ENCODE measurements at places on chromosomes 5 and 9.

GRCh38 chr5:95162231-95162992, 122.5 kb downstream of the MCTP1 start:
- no peak for DNase-seq

DNA sequence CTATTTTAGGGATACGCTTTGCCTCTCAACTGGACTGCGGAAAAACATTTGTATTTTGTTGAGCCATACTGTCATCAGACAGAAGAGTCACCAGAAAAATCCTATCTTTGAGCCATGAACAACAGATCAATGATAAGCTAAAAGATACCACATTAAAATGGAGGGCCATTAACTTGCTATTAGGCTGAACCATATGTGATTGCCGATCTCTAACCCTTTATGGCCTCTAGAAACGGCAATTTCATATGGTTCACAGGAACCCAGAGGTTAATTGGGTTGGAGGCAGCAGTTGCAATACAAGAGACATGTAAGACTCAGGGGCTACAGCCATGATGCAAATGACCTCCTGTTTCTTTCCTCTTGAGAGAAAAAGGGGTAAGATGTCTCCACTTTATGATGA, 69.8 kb downstream of the MYO10 start:
- no peak for DNase-seq

DNA sequence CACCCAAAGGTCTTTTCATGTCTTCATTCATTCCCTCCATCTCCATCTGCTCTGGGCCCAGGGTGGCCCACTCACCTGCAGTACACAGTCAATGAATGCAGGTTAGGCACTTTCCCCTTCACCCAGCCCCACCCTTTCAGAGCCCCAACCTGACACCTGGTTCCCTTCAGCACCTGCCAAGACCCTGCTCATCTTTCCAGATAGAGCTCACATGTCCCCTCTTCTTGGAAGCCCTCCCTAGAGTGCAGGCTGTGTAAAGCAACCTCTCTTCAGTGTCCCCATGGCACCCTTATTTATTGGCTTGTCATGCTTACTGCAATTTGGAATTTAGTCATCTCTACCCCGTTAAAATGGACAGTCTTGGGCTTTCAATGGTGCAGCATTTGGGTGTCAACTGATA, 13.0 kb upstream of the CPEB4 start:
- DNase-seq, result no peak

DNA sequence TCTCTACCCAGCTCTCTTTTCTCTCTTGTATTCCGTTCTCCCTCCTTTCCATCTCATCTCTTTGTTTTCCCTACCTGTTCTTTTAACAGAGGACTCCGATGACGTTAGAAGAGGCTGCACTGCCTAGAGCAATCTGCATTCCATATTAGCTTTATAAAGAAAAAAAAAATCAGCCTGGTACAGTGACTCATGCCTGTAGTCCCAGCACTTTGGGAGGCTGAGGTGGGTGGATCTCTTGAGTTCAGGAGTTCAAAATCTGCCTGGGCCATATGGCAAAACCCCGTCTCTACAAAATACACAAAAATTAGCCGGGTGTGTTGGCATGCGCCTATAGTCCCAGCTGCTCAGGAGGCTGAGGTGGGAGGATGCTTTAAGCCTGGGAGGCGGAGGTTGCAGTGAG, 49.0 kb downstream of the DAPK1 start:
- no peak for DNase-seq

DNA sequence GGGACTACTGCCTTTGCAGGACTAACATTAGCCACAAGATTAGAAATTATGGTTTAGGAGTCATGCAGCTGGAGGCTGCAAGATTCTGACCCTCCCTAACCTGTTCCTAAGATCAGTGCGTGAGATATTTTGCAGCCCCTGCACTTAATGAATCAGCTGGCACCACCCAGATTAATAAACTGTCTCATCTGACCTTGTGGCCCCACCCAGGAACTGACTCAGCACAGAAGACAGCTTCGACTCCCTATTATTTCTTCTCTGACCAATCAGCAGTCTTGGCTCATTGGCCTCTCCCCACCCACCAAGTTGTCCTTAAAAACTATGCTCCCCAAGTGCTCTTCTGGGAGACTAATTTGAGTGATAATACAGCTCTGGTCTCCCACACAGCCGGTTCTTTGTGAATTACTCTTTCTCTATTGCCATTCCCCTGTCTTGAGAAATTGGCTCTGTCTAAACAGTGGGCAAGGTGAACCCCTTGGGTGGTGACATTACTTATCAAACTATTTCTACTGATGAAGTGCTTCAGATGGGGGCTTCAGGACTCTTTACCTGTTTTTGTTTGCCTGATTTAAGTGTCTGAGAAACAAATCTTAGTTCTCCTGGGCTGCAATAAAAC, 17.0 kb downstream of the CTSL start:
- DNase-seq, result no peak

- DNase-seq, result no peak
Measured at GRCh38 chr5:77379558-77380061, 112.5 kb downstream of the WDR41 start.
